Left renal cortex interstitium (tissue), 4 donors: ENCODE measurements at places on chromosomes 16 and 17. TPM values are rescaled to one million over a fixed set of nuclear protein-coding genes. Genes with fewer than 3 reads are reported as not detected.

- DNase-seq, result no peak
Measured at GRCh38 chr17:14373614-14374259, 72.9 kb downstream of the HS3ST3B1 start.

DNA sequence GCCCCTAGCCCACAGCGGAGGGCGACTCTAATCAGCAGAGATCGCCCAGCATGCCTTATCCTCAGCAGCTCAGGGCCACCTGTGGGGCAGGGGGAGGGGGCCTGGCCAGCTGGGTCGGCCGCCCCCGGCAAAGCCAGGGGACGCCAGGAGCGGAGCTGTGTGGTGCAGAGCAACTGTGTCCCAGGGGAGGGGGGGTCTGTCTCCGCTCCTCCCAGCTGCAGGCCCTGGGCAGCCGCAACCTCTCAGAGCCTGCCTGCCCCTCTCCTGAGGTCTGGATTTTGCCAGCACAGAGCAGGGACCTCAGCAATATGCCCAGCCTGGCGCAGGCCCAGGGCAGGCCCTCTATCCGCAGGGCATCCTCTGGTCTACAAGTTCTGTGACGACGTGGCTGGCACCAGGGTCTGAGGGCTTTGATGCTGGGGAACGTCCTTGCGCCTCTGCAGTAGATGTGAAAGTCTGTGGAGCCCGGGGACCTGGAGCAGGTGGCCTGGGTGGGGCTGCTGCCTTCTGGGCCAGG, 36.5 kb upstream of the SLC38A10 start:
- no peak for DNase-seq

- DNase-seq, result no peak
Measured at GRCh38 chr16:50831751-50832150, 89.9 kb downstream of the CYLD start.

DNA sequence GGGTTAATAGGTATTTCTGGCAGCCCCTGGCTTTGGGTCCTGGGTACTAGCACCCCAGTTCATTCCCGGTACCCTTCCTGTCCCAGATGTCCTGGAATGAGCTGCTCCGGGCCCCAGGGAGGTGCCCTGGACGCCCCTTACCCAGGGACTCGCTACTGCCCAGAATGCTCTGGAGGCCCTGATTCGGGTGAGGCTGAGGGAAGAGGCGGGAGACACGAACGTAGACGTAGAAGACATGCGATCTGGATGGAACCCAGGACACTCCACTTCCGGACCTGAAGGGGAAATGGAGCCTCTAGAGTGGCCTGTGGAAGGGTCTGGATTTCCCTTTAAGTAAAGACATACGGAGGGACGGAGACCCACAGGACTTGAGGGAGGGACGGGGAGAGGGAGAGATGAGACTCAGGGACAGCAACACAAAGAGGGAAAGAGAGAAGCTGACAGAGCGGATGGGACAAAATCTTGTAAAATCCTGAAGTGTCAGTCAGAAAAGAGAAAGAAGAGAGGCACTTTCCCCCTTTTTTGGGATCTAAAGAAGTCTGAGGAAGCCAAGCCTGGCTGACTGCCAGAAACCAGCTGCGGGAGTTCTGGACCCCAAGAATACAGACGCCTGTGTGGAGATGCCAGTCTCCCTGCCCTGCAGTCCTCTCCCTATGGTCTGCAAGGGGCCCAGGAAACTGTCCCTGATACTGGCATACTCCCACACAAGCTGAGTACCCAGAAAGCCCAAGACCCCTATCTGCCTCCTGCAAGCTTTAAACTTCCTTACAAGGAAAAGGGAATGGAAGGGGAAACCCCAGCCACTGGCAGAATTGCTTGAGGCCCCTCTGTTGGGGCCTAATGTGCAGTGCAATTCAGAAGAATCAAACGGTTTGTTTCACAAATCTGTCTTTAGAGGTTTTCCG, 1.0 kb upstream of the HOXB13 start:
- DNase-seq, result no peak

DNA sequence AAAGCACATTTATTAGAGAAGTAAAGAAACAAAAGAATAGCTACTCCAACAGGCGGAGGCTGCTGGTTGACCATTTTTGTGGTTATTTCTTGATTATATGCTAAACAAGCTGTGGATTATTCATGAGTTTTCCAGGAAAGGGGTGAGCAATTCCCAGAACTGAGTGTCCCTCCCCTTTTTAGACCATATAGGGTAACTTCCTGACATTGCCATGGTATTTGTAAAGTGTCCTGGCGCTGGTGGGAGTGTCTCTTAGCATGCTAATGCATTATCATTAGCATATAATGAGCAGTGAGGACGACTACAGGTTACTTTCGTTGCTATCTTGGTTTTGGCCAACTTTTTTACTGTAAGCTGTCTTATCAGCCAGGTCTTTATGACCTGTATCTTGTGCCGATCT, 12.2 kb upstream of the HS3ST4 start:
- DNase-seq, result no peak

DNA sequence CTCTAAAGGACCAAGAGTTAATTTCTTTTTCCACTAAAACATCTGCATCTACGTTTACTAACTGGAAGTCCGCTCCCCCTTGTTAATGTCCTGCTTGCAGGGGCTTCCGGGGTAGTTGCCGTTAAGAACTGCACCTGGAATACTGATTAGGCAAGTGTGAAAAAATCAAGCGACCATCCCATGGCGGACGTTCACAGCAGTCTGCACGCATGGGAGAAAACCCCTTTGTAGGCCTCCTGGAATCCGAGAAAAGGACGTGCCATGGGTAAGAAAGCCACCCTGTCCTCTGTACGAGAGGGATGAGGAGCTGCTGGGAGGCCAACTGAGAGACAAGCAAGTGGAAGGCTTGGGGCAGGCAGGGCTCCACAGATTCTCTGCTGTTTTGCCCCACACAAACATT, 14.9 kb downstream of the SNN start:
- DNase-seq, result no peak

GRCh38 chr16:77213542-77214106, 14.4 kb downstream of the SYCE1L start:
- no peak for DNase-seq

RDM1 gene
- 2.2 TPM for polyA plus RNA-seq

GAS2L2 gene
- polyA plus RNA-seq, result 0.13 TPM

ARHGDIG gene
- polyA plus RNA-seq, result 2.1 TPM

OR4D1 gene
- 0.07 TPM for polyA plus RNA-seq

TBC1D3I gene
- polyA plus RNA-seq, result 0.24 TPM

CCDC200 gene
- 22.9 TPM for polyA plus RNA-seq

HDAC5 gene
- polyA plus RNA-seq, result 49.7 TPM
